CD4-positive, alpha-beta T cell treated with Interleukin-6 at 100 ng/mL for 8 hours (primary cell): ENCODE measurements at places on chromosomes 16 and 17.
A peak's percentile ranks its signal among the peaks of the same experiment; 100 is the strongest.

DNA sequence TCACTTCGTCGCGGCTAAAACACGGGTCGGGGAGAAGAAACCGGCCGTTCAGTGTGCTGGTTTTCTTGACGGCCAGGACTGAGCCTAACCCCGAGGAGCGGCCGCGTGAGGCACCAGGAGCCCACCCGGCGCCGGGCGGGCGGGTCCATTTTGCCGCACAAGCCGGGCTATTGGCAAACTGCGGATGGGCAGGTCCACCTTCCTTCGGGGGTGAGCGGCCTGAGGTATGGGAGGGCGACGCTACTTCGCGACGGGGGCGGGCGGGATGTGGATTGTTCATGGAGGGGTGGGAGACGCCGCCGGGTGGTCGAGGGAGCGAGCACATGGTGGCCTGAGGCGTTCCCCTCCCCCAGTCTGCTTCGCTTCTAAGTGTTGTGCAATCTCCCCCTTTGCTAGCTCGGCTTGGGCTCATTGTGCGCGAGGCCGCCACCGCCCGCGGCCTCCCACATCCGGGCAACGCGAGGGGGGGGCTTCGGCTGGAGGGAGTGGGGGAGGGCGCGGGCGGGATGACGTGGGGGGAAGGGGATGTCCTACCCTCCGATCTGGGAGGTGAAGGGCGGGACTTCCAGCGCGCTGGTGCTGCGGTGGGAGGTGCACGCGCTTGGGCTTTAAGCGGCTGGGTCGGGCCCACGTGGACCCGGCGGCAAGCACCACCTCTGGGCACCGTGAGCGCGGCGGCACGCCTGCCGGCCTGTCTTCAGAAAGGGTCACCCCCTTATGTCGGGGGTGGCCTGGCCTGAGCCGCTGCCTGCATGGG is 5.9 kb upstream of the CD68 start:
- peak; percentile 93 for DNase-seq

DNA sequence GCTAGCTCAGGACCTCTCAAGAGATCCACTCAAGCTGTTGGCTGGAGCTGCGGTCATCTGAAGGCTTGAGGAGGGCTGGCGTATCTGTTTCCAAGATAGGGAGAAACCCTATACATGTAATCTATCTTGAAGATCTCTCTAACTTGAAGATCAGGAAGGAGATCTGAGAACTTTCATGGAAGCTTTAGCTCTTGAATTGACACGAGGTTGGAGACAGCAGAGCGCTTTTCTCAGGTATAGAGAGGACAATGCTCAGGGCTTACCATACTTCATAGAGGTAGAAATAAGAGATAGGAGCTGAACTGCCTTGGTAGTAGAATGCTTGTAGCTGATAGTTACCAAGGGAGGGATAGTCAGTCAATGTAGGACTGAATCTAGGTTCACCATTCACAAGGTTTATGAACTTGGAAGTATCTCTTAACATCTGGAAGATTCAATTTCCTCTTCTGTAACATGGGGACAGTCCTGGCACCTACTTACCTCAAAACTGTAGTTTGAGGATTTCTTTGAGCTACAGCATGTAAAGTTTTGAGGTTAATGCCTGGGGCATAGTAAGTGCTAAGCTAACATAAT is 267.0 kb upstream of the MAF start:
- DNase-seq = no peak

DNA sequence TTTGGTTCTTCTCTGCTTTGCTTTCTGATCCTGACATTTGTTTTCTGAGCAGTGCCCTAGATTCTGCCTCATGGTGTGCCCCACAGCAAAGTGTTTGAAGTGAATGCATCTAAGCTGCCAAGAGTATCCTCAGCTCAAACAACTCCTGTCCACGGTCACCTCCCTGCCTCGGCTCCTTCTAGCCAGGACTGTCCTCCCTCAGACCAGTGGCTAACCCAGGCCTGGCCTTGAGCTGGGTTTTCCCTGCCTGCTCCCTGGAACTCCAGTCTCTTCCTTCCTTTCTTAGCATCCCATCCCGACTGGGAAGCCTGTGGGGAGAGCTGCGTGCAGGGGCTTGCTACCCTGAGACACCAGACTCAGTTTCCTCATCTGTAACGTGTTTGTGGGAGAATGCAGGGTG is 256.5 kb downstream of the GSG1L start:
- DNase-seq = no peak

GRCh38 chr16:77402672-77403071 is 32.2 kb downstream of the ADAMTS18 start:
- no peak for DNase-seq

GRCh38 chr16:88768071-88768783 is 16.8 kb downstream of the PIEZO1 start:
- DNase-seq = no peak

DNA sequence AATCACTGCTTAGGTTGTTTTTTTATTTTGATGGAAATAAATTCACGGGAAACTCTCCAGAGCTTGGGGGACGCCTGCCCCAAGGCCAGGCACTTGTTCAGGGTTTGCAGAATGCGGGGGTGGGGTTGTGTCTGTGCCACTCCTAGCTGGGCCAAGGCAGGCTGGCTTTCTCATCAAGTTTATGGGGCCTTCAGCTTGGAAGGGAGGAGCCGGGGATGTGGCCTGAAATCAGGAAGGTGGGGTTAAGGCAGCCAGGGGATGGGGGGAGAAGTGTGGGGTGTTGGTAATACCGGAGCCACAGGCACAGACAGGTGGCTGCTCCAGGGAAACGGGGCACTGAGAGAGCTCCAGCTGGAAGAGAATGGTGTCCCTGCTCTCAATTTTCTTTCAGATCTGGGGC is 1.7 kb upstream of the CHAD start:
- DNase-seq = no peak

DNA sequence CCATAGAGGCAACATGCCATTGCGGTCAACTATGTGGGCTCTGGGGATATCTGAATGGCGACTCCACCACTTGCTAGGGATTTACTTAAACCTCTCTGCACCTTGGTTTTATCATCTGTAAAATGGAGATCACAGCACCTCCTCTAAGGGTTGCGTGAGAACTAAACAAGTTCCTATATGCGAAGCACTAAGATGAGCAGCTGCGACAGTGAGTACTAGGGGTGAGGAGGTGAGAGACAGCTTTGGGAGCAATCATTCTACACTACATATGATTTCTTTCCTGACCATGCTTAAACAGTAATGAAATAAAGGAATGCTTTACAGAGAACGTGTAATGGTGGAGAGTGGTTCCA is 61.4 kb downstream of the CREBBP start:
- DNase-seq = no peak

GRCh38 chr16:28984619-28985135 is at the start of gene LAT:
TSS of gene LAT (plus strand) at chr16:28985052. CDS start at chr16:28985418, 366 bp downstream.
- DNase-seq = peak; percentile 87

- DNase-seq = no peak
Measured at GRCh38 chr16:66423177-66423576, 3.9 kb upstream of the BEAN1 start.

DNA sequence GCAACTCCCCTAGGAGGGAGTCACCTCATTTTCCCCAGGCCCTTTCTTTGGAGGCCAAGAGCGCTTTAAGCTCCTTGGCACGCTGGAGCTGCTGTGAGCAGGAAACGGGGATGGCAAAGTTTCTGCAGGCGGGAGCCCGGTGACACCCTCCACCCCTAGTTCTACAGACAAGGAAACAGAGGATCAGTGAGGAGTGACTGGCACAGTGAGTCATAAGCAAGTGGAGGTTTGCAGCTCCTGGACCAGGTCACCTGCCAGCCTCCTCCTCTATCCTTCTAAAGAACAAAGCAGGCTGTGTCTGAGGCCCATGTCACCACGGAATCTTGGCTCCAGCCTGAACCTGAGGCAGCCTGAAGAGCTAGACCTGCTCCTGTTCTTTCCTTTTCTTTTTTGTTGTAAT is 141.9 kb downstream of the TMEM132E start:
- no peak for DNase-seq

GRCh38 chr17:49343273-49343672 is 18.8 kb downstream of the ZNF652 start:
- peak; percentile 15 for DNase-seq
